ENCODE measurements at places on chromosomes 4 and X.

DNA sequence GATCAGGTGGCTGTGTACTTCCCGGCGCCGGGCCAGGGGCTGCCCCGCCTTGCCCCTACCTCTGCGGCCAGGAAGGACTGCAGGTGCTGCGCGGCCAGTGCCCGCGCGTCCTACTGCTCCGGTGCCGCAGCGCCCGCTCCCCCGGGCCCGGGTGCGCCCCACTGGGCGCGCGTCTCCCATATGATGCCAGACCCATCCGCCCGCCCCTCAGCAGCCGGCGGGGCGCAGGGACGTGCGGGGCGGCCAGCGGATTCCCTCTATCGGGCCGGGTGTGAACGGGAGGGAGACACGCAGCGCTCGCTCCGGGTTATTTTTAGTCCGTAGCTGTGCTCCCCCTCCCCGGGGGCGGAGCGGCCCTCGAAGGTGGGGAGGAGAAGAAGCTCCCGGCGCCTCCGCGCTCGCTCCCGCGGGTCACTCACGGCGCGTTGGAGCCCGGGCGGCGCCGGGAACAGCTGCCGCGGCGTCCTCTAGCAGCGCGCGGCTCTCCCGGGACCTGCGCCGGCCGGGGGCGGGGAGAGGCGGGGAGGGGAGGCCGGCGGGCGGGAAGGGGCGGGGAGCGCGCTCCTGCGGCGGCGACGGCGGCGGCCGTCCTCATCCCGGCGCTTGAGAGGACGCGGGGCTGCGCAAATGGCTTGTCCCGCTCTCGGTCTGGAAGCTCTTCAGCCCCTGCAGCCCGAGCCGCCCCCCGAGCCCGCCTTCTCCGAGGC is 103.6 kb downstream of the UCHL1 start:
- DNase-seq: no peak

GRCh38 chr4:26467724-26468123 is 22.6 kb downstream of the CCKAR start:
- no peak for DNase-seq

DNA sequence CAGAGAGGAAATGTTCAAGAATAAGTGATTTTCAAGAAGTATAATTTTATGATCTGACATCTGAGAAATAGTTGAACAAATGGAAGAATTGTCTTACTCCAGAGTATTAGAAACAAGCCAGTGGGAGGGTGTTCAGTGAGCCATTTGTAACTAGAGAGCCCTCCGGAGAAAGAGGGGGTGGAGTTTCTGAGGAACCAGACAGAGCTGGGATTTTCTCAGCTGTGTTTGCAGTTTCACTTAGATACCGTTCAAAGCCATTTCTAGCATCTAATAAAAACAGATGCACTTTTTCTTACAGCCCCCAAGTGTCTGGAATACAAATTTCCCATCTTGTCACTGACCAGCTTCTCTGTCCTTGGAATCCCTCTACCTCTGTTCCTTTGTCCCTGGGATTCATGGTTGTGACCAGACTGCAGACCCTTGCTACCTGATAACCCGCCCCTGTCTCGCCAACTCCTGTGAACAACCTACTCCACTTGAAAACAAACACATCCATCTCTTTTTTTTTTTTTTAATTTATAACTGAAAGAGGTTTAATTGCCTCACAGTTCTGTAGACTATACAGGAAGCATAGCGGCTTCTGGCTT is 132.8 kb upstream of the KLF3 start:
- no peak for DNase-seq

- no peak for DNase-seq
These were observed 278.8 kb downstream of the CFAP299 start for GRCh38 chr4:80614319-80614718.

DNA sequence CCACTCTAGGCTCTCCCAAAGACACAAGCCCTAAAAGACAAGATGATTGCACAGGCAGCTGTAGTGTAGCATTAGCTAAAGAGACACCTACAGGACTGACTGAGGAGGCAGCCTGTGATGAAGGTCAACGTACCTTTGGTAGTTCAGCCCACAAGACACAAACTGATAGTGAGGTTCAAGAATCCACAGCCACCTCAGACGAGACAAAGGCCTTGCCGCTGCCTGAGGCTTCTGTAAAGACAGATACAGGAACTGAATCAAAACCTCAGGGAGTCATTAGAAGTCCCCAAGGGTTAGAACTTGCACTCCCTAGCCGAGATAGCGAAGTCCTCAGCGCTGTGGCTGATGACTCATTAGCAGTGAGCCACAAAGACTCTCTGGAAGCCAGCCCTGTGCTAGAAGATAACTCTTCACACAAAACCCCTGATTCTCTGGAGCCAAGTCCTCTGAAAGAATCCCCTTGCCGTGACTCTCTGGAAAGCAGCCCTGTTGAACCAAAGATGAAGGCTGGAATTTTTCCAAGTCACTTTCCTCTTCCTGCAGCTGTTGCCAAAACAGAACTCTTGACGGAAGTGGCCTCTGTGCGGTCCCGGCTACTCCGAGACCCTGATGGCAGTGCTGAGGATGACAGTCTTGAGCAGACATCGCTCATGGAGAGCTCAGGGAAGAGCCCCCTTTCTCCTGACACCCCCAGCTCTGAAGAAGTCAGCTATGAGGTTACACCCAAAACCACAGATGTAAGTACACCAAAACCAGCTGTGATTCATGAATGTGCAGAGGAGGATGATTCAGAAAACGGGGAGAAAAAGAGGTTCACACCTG is 306.3 kb downstream of the ANK2 start:
- DNase-seq: peak; percentile 98

- DNase-seq: no peak
These were observed 131.9 kb downstream of the ANXA5 start for GRCh38 chr4:121564840-121565375.

- DNase-seq: no peak
These were observed 136.8 kb downstream of the C4orf33 start for GRCh38 chr4:129232589-129233337.

DNA sequence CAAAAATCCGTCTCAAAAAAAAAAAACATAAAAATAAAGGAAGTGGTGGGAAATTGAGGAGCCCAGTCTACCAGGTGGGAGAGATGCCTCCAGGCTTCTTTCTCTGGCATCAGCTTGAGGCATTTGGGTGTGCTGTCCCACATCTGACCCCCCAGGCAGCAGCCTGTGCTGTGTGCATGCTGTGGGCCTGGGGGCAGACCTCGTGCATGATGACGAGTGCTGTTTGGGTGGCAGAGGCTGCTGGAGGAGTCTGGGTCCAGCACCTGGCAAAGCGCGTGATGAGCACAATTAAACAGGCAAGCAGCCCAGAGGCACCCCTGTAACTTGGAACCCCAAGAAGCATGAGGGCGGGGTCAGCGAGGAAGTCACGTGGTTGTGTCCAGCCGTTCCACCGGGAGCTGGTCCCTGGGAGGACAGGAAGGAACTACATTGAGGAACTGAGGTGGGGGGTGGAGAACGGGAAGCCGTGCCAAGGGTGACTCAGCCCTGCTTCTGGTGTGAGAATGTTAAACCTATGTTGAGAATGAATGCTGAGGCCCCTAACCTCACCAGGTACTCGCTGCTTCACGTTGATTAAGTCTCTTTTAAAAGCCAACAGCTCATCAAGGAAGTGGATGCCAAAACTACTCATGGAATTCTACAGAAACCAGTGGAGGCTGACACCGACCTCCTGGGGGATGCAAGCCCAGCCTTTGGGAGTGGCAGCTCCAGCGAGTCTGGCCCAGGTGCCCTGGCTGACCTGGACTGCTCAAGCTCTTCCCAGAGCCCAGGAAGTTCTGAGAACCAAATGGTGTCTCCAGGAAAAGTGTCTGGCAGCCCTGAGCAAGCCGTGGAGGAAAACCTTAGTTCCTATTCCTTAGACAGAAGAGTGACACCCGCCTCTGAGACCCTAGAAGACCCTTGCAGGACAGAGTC is 6.1 kb downstream of the TACC3 start:
- DNase-seq: no peak

- DNase-seq: no peak
These were observed 111.7 kb downstream of the GALNTL6 start for GRCh38 chr4:171924746-171925376.

DNA sequence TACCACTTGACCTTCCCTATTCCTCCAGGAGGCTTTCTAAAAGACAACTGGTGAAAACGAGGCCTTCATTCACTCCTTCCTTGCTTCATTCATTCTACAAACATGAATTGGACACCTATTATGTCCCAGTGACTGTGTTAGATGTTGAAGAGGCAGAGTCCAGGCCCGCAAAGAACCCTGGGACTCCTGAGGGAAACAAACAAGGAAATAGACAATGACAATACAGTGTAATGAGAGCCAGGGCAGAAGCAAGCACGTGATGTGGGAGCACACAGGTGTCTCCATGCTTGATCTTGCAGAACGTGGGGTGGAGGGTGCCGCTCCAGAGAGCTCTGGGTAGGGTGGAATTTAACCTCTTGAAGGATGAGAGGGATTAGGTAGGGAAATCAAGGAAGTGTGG is 137.6 kb upstream of the KLF3 start:
- DNase-seq: no peak

DNA sequence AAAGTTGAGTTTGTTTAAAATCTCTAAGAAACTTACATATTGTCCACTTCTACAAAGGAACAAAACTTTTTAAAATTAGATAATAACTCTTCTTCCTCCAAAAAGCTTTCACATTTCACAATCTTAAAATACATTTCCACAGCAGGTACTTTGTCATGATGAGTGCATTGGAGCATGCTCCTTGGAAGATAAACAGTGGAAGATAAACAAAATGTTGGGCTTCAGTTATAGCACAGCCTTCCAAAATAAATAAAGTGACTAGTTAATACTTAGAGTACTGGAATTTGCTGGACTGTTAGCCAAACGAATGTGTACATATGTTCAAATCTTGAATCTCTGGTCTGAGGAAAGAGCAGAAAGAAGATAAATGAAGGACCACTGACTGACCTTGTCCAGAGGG is 54.9 kb upstream of the PDE5A start:
- DNase-seq: no peak

GRCh38 chrX:78066110-78066509 is 37.9 kb upstream of the PGK1 start:
- DNase-seq: no peak

DNA sequence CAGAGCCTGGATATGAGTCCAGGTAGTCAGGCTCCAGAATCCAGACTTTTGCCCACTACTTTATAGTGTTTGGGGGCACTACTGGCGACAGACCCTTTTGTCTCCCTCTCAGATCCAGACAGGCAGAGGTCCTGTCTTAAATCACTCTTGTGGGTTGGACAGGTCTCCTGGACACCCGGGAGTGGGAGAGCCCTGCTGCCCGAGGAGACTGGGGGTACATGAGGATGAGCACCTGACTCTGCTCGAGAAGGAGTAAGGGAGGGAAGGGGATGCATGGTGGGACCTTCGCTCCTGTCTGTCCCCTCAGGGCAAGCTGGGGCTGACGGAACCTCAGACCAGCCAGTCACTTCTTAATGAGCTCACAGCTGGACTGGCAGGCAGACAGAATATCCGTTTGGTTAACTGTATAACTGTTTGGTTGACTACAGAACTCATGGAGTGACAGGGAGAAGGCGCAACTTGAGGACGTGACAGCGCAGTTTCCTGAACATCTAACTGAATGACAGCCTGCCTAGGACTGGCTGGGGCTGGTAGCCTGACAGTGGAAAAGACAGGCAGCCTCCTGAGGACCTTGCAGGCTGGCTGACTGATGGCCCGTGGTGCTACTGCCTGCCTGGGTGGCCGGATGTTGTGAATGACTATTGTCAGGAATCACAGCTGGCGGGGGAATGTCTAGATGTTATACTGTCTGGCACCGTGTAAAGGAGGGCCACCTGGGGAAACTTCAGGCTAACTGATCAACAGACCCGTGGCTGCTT is 1.6 kb upstream of the SUV39H1 start:
- DNase-seq: no peak

GRCh38 chr4:7126981-7127380 is 59.1 kb upstream of the GRPEL1 start:
- no peak for DNase-seq

DNA sequence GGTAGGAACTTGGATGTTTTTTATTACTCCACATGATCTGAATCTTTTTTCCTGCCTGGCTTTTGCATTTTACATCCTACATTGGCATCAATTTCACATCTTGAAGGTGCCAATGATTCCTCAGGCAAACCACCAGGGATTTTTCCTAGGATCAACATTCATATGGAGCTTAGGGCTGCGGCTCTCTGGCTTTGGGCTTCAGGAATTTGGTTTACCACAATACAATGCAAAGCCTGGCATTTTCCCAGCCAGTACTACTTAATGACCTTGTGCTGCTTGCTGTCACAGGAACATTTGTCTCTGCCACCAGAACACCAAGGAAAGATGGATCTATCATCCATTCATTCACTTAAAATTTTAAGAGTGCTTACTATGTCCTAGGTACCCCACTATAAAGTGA is 180.7 kb downstream of the PDGFC start:
- no peak for DNase-seq

DNA sequence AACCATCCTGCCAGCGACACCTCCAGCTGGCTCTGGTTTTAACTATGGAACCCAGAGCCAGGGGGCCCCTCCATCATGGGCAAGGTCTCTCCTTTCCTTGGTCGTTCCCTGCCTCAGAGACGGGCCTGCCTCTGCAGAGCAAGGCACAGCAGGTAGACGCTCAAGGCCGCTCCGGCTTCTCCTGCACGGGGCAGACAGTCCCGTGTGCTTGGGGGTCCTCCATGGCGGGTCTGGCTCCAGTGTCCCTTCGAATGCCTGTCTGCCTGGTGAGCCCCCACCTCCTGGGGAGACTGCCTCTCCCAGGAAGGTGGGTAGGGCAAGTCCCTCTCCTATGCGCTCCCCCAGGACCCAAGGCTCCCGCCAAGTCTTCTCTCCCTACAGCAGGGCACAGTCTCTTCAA is 71.5 kb downstream of the ACOX3 start:
- DNase-seq: no peak

DNA sequence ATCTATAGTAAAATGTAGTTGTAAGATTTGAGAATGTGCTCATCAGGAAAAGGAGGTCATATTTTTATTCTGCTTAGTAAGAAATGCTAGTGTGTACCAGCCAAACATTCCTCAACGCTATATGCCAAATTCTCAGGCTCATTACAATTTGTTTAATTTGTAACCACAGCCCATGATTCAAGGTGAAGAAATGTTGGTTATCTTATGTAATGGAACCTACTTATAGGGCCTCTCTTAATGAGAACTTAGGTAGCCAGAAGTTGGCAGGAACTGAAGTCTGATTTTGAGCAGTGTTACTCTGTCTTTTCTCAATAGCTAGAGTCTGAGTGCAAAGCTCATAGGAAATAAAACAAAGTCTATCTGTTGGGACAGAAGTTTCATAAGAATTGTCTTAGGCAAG is 595.0 kb downstream of the GLUD2 start:
- no peak for DNase-seq

DNA sequence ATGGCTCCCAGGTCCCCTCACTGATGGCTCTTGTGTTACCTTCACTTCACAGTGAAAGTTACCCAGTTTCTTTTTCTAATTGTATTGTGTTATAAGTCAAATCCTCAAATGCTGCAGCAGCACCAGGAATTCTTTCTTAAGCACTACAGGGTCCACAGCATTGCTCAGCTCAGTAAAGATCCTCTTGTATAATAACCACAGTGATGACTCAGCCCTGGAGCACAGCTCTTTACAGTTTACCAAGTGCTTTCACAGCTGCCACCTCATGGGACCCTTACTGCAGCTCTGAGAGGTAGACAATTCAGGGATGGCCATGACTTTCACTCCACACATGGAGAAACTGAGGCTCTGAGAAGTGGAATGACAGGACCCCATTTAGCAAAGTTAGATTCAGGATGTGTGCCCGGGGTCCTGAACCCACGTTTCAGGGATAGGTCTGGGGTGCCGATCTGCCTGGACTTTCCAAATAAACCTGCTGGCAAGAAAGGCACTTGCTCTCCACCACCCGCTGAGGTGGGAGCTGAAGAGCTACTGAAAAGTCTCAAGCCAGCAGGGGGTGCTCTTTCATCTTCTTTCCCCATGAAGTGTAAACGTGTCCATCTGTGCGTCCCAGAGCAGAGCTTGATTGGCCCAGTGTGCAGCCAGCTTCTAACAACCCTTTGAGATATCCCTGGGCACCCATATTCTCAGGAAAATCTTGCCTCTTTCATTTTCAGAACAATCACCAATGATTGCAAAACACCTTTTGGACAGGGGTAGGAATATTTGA is 35.7 kb upstream of the GABRQ start:
- DNase-seq: no peak

All from GM12878 (cell line).